ENCODE measurements at places on chromosomes 13 and 19.

DNA sequence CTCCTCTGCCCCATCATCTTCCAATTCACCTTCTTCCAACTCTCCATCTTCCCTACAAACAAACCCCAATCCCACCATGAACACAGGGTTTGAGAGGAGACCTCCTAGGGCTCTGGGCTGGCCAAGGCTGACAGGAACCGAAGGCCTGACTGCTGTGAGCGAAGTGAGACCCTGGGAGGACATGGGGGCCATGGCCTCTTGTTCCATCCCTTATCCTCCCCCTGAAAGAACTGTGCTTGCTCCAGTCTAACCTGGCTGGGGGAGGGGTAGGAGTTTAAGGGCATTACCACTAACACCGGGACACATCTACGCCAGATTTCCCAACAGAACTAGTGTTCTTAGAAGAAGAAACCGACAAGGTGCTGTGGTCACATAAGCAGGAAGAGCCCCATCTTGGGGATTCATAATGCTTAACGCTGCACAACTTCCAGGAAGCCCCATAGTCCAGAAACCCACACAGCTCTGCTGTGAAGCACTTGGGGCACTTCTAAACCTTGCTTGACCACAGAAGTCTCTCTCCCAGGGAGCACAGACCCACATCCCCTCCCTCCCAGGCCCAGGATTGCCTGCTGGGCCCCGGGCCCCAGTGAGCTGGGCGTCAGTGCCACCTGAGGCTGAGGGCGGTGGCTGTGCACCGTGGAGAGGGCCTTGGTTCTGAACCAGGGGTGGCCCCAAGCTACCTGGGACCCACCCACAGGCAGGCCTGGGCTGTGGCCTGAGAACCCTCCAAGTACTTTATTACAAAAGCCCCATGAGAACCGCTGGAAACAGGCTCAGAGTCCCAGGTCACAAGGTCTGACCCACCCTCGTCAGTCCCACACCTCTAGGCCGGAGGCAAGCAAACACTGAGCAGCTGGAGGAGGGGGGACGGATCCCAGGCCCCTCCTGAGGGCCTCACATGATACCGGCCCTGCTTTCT lies 18.8 kb downstream of the ZC3H4 start:
- DNase-seq = no peak

- DNase-seq = no peak
These were observed 126.0 kb upstream of the VSTM2B start for GRCh38 chr19:29399804-29400203.

DNA sequence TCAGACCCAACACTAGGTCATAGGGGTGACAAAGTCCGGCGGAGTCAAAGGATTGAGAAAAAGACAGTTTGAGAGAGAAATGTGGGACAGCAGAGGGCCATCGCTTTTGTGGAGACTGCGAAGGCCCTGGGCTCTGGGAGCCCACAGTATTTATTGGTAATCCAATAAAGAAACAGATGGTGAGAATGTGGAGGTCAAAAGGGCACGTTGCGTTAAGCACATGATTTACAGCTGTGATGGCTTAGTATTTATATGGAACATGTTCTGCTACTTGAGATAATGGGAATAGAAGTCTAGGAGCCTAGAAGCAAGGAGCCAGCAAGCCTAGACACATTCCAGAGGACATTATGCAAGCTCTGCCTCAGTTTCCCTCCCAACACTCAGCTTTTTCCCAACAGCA lies 2521.1 kb downstream of the PCDH9 start:
- no peak for DNase-seq

DNA sequence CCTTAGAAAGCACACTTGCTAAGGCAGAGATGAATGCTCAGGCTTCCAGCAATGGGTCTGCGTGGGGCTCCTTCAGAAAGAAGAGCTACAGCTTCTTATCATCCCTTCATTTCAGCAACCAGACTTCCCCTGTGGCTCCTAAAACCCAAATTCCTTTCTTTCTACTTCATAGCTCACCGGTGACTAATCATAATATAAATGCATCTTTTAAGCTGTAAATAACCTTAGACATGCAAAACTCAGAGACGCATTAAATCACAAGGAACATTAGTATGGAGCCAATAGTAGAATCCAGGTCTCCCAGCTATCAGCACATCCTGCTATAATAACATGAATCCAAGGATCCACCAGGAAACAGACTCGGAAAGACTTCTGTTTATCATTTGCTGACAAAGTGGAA lies 375.6 kb downstream of the COG6 start:
- DNase-seq = no peak

DNA sequence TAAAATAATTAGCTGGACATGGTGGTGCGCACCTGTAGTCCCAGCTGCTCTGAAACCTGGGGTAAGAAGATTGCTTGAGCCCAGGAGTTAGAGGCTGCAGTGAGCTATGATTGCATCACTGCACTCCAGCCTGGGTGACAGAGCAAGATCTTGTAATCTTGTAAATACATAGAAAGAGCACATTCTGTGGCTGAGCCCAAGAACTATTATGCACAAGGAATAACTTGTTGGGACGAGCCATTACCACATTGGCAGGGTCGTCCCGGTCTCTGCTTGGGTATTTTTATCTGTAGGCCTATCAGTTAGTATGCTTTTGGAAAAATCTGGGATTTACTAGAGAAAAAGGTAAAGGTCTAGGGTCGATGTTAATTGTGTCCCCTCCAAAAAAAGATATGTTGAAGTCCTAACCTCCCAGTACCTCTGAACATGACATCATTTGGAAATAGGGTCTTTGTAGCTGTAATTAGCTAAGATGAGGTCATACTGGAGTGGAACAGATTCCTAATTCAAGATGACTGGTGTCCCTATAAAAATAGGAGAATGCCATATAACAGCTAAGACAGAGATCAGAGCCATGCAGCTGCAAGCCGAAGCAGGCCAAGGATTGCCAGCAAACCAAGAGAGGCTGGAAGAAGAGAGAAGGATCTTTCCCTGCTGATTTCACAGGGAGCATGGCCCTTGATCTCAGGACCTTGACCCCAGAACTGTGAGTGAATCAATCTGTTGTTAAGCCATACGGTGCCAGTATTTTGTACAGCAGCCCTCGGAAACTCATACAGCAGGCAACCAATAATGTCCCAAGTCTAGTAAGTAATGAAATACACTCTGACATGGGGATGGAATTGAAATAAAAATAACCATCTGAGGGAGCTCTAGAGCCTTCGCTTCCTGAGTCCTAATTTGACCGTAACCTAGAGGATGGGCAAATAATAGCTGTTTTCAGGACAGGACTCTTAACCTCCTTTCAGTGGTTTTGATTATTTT lies 77.0 kb downstream of the TM9SF2 start:
- no peak for DNase-seq

DNA sequence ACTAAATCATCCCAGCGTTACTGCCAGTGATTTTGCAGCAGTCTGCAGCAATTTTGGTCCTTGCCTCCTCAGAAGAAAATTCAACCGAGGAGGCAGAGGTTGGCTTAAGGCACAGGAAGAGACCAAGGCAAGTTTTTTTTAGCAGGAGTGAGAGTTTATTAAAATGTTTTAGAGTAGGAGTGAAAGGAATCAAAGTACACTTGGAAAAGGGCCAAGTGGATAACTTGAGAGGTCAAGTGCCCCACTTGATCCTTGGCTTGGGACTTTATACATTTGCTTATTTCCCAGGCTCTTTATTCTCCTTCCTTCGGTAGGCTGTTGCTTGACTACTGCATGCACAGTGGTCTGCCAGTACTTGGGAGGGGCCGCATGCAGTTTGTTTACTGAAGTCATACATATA lies 2.9 kb upstream of the ZNF134 start:
- DNase-seq = no peak

DNA sequence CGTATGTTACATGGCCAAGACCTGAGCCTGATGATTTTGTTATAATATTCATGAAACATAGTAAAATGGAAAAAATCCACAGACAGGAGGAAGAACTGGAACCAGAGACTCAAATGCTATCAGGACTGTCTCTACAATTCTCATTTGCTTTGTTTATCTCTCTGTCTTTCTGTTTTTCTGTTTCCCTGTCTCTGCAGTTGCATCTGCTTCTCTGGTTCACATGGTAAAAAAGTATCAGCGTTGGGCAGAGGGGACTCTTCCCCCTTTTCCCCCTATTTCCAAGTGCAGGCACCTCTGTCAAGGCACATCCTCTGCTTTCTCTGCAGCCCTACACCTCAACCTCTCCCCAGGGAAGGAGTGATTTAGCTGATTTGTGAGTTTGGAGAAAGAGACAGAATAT lies 41.2 kb upstream of the VWA8 start:
- no peak for DNase-seq

- no peak for DNase-seq
These were observed 32.8 kb upstream of the GPI start for GRCh38 chr19:34332027-34332760.

GRCh38 chr19:39871362-39871761 lies 25.2 kb upstream of the FBL start:
- DNase-seq = no peak

DNA sequence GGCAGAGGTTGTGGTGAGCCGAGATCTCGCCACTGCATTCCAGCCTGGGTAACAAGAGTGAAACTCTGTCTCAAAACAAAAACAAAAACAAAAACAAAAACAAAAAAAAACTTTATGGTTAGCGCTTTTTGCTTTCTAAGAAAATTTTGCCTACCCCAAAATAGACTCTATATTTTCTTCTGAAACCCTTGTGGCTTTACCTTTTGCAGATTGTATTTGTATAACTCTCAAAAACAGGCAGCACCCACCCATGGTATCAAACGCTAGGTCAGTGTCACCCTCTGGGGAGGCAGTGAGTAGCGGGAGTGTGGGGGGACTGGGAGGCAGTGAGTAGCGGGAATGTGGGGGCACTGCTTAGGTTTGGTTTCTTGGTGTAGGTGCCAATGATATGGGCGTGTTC lies 7.5 kb upstream of the SLC39A3 start:
- DNase-seq = no peak

- DNase-seq = no peak
These were observed 29.2 kb downstream of the XPO4 start for GRCh38 chr13:20873348-20873747.

GRCh38 chr13:80547885-80548825 lies 207.2 kb upstream of the SPRY2 start:
- no peak for DNase-seq

- no peak for DNase-seq
These were observed 6.9 kb upstream of the AMER2 start for GRCh38 chr13:25179011-25179410.
